Smooth muscle cell of the brain vasculature (primary cell): ENCODE measurements at places on chromosomes 3 and 15.

DNA sequence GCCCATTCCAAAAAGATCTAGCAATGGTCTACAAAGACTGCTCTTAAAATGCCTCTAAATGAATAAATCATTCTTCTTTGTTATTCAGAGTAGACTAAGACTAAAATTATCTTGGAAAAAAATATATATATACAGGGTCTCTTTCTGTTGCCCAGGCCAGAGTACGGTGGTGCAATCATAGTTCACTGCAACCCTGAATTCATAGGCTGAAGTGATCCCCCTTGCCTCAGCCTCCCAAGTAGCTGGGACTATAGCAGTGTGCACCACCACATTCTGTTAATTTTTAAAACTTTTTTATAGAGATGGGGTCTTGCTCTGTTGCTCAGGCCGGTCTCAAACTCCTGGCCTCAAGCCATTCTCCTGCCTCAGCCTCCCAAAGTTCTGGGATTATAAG lies 18.7 kb downstream of the WWTR1 start:
- DNase-seq, result no peak

DNA sequence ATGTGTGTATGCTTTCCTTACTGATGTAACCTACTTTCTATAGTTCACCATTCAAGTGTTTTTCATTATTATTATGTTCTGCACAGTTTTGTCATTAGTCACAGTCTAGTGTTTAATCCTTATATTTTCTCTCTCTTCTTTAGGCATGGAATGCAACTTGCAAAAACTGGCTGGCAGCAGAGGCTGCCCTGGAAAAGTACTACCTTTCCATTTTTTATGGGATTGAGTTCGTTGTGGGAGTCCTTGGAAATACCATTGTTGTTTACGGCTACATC lies 6.9 kb downstream of the SUCNR1 start:
- no peak for DNase-seq

DNA sequence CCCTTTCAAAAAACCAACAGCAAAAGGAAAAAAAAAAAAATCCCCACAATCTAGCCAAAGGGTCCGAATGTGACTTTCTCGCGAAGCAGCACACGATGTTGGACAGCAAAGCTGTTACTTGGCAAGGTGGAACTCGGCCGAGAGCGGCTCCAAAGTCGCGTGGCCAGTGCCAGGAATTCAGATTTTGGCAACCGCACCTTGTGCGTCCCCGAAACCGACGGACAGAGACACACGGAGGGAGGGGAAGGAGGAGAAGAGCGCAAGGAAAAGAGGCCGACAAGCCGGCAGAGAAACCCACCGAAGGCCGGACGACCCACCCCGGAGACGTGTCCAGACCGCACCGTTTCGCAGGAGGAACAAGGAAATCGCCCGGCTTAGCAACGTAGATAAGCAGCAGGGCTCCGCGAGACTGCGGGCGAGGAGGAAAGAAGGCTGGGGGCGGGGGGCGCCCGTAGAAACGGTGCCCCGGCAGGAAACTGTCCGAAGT lies 517.3 kb downstream of the MECOM start:
- no peak for DNase-seq

DNA sequence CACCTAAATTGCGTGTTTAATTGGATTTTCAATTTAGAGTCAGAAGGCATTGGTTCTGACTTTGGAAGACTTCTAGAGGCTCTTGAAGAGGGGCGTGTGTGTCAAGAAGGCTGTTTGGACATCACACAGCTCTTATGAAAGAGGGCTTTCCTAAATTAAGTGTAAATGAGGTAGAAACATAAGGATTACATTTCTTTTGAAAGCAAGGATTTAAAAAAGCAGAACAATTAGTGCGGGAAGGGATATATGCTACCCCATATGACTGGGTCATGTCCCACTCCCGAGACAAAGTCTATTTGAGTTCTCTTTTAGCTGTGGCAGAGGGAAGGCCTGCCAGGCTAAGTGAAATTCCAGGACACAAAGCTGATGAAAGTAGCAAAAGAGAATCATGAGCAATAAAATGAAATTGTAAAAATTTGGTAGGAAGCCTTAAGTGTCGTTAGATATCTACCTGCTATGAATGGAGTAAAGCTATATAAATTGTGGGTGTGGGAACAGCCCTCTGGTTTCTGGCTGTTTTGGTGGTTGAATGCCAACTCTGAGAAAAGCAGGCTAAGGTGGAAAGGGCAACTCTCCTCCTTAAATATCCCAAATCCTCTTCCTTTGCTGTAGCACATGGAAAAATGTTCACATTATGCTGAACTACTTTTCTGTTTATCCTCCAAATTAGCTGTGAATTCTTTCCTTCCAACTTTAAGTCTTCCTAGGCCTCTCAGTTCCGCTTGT lies 100.6 kb upstream of the TSC22D2 start:
- no peak for DNase-seq

- no peak for DNase-seq
Measured at GRCh38 chr3:136193278-136194054, 2.7 kb downstream of the MSL2 start.

- no peak for DNase-seq
Measured at GRCh38 chr3:151119188-151119587, 33.7 kb downstream of the MED12L start.

DNA sequence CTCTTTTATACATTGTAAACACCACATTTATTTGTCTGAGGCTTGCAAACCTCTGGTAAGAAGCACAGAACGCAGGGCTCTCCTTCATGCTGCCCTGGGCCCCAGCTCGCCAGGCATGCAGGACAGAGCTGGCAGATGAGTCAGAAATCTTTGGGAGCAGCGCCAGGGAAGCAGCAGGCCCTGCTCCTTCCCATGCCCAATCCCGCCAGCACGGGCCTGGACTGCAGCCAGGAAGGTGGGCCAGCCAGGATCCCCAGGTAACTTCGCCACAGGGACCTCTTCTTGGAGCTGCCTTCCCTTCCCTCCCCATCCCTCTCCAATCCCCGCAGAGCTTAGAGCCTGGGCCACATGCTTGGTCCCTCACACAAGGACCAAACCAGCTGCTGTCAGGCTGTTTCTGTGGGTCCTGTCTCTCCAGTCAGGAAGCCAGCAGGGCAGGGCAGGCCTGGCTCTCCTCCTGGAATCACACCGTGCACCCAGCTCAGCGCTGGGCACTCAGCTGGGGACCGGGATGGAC lies 8.8 kb downstream of the STOML1 start:
- DNase-seq, result no peak

GRCh38 chr15:60844511-60845174 lies 365.7 kb upstream of the ICE2 start:
- DNase-seq, result no peak

- no peak for DNase-seq
Measured at GRCh38 chr3:69385723-69386555, at the start of gene FRMD4B. FRMD4B (minus strand) TSS chr3:69386088; CDS start chr3:69385989, 99 bp downstream.

DNA sequence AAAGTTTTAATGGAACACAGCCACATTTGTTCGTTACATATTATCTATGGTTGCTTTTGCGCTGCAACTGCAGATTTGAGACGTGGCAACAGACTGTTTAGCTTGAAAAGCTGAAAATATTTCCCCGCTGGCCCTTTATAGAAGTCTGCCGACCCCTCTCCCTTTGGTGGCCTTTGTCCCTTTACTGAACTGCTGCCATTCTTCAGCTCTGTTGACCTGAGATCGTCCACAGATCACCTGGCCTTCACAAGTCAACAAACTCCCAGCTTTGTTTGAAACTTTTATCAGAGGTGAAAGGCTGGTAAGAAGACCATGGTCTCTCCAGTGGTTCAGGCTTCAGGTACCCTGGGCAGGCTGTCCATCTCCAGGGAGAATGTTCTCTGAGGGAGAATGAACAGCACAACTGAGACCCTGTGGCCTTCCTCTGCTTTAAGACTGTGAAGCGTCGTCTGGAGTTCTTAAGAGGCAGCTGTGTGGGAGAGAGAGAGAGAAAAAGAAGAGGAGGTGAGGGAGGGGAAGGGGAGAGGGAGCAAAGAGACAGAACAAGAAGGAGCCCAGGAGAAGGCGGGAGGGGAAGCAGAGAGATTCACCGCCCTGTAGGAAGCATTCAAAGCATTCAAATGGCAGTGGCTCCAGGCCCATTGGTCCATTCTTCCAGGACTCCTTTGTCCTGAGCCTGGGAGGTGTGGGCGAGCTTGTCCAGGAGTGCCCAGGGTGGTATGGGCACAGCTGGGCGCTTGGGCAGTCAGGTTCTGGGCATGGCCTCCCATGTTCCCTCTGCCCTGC lies 53.7 kb upstream of the INSYN1 start:
- DNase-seq, result no peak

DNA sequence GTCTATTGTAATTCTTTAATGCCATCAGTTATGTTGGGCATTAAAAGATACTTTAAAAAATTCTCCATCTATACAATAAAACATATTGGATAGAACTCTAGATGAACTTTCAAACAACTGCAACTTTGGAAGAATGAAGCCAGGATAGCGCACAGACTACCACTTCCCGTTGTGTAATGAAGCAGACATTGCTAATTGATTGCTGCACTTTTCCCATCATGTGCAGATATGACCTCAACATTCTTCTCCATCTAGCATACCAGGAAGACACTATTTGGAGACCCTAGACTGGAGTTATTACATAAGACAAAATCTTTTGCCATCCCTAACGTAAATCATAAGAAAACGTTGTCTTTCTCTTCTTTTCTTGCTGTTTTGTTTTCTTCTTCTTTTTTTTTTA lies 75.0 kb downstream of the EDEM1 start:
- DNase-seq, result no peak

GRCh38 chr15:79675982-79676381 lies 220.8 kb downstream of the MTHFS start:
- no peak for DNase-seq

DNA sequence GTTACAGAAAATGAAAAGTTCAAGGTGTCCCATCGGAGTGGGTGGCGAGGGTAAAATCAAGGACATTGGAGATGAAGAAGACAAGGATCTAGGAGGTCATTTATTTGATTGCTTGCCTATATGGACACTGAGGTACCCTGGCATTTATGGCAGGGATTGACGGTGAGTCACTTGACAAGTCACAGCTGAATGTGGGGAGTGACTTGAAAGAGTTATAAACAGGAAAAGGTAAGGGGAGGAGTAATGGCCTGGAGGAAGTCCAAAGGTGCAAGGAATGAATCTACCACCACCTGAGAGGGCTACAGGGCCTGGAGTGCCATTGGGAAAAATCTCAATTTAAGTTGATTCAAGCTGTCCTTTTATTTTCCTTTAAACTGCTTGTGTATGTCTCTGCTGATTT lies 11.8 kb upstream of the SGO1 start:
- no peak for DNase-seq

GRCh38 chr15:78374436-78375393 lies 34.6 kb downstream of the CRABP1 start:
- no peak for DNase-seq

DNA sequence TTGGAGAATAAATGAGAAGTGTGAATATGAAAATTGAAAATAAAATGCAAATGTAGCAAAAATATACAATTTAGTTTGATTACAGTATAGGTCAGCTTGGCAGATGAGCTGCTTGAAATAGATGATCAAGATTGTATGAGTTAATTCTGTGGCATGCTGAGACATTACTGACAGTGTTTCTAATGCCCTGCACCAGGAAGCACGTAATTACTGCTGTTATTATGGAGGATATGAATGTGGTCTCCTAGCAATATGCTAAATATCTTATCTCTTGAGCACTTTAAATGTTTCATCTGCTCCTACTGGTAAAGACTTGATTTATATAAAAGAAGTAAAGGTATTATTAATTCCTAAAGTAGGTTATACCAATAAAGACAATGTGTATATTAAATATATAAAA lies 1015.5 kb downstream of the PLOD2 start:
- DNase-seq, result no peak

DNA sequence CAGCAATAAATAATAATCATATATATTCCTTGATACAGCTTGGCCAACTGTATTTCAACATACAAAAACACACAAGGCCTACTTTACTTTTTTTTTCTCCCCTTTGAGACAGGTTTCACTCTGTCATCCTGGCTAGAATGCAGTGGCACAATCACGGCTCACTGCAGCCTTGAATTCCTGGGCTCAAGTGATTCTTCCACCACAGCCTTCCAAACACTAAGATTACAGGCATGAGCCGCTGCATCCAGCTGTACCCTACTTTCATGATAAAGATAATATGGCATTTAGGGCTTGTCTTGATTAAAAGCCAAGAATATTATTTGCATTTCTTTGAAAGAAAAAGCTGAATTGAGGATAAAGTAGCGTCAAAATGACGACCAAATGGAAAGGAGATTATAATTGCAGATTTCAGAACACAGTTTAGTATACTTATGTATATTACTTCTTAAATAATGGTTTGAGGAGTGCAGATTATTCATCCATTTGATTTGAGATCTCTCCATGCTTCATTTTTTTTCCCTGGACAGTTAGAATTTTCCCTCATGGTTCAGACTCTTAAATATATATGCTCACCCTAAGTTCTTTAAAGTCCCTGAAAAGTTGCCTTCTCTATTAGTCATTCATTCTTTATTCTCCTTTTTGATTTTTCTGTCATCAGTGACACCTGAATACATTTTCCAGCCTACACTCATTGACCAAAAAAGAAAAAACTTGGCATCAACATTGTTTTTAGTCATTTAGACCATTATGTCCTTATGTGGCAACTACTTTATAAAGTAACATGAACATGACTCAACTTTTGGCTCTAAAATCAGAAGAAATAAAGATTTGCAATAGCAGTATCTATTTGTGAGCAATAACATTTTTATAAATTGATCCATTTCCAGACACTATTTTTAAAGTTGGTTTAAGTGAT lies 48.5 kb upstream of the MLF1 start:
- DNase-seq, result no peak

DNA sequence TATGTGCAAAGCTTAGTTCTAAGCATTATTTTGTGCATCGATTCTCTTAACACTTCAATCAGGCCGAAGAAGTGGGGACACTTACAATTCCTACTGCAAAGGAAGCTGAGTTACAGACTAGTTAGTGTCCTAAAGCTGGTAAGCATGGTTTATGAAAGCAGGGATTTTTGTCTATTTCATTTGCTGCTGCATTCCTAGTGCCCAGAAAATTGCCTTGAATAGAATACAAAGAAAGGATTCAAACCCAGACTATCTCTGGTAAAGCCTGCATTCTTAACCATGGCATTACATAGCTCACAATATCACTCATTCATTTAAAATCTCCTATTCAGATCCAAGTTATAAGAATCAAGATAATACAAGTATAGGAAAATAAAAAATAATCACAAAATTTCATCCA lies 24.4 kb upstream of the CPOX start:
- no peak for DNase-seq

DNA sequence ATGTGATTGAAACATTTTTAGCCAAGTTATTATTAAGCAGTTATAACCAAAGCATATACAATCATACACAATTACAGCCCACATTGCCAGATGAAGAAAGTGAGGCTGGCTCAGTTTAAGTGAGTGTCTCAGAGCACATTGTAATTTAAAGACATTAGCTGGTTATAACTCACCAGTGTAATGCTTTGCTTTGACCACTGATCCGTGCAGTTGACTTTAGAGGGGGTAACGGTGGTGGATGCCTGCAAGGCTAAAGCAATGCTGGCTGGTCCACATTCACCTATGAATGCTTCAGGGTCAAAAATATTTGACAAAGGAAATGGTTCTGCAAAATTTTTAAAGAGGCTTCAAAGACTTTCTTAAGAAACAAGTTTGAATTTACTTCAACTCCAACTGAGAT lies 1.2 kb downstream of the C3orf85 start:
- DNase-seq, result no peak
